ENCODE measurements at places on chromosomes 11 and 22.

- no peak for DNase-seq
These were observed 881.0 kb upstream of the TENM4 start for GRCh38 chr11:80321786-80322185.

DNA sequence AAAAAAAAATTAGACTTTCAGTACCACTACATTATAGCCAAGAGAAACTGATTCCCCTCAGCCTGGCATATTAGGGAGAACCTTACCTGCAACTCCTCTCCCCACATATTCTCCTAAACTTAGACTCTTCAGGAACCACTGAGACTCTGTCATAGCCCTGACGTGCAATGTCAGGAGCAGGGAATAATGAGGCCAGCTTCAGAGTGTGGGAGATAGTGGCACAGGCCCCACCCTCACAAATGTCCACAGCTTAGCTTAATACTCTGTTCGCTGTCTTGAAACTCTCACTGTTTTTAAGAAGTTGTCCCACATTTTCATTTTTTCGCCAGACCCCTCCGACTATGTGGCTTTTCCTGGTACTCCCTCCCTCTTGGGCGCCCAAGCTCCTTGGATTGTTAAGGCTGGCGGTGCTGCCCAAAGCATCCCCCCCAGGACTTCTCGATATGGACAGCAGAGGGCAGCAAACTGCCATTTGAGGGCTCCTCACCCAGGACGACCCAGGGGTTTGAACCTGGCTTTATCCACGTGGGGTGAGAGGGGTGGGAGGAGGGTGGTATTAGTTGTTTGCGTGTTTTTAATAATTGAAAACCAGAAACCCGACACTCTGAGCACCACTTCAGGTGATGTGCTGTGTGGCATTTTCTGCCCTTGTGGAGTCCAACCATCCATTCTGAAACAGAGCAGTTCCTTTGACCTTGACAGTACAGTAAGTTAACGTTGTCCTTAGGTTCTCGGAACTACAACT is 45.2 kb upstream of the RASSF10 start:
- peak; percentile 47 for DNase-seq

DNA sequence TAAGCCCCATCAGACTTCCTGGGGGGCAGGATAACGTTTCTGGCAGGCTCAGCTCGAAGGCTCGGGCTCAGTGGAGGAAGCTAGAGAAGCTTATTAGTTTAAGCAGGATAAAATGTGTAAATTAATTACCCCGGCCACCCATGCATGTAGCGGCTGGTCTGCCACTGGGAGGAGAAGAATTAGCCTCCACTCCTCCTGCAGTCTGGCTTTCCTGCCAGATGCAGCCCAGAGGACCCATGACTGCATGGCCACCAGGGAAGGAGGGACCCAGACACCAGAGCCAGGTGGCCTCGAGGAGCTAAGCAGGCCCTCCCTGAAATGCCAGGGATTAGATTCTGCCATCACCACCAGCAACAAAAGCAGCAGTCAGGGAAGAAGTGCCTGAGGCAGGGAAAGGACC is 32.3 kb downstream of the TRIM29 start:
- no peak for DNase-seq

- peak; percentile 61 for DNase-seq
These were observed 68.1 kb downstream of the ALX4 start for GRCh38 chr11:44241851-44242250.

DNA sequence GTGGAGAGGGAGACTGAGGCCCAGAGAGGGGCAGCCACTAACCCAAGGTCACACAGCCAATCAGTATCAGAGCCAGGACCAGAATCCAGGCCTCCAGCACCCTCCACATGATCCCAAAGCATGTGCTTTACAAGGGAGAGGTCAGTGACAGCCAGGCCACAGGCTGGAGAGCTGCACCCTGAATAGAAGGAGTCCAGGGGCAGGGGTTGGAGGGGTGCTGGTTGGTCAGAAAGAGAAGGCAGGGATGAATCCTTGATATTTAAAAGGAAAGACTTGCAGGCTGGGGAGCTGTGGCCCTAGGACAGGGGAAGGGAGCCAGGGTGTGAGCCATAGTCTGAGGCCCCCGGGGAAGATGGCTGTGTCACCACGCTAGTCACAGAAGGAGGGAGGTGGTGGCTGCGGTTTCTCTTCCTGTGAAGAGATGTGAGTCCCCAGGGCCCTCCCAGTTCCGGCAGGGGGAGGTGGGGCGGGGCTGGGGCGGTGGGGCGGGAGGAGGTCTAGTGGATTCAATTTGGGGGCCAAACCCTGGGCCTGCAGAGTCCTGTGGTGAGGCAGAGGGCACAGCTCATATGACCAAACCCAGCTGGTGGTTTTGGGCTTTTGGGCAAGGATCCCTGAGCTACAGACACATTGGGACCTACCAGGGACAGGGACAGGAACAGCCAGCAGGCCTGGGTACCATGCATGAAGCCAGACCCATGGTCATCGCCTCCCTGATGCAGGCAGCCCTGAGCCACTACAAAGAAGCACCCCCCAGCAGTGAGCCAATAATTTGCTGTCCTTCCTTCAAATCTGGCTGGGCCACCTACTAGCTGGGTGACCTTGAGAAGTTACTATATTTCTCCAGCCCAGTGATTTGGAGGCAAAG is 14.0 kb downstream of the RAC2 start:
- DNase-seq = no peak

DNA sequence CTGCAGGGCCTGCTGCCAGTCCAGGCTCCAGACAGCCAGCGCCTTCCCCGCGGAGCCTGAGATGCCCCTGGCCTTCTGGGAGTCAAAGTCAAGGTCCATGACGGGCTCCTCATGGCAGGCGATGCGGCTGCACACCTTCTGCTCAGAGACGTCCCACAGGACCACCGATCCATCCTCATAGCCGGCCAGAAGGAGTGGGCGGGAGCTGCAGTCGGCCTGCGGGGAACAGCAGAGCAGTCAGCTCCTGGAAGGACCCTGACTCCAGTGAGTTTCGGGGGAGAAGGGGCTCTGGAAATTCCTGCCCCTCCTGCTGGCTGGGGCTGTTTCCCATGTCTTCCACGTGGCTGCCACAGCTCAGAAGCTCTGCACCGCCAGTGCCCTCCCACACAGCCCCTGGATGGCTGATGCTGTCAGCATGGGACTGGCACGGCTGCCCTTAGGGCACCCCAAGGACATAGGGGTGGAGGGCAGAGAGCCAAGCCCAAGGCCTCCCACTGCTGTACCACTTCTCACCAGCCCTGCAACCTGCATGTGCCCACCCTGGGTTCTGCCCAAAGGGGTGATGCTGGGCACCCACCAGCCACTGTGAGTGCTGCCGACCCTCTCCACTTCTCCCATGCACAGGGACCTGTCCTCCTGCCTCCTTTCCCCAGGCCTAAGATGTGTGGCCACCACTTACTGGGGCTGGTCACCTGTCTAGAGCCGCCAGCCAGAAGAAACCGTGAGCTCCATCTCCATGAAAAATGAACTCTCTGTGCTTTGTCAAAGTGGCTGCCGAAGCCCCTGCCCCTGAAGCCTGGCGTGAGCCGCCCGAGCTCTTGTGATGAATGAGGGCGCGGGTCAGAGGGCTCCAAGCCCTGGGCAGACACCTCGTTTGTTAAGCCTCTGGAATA is 41.7 kb downstream of the TBX1 start:
- DNase-seq = no peak

- peak; percentile 94 for DNase-seq
These were observed 84.7 kb downstream of the TTC28 start for GRCh38 chr22:28594797-28595462.

DNA sequence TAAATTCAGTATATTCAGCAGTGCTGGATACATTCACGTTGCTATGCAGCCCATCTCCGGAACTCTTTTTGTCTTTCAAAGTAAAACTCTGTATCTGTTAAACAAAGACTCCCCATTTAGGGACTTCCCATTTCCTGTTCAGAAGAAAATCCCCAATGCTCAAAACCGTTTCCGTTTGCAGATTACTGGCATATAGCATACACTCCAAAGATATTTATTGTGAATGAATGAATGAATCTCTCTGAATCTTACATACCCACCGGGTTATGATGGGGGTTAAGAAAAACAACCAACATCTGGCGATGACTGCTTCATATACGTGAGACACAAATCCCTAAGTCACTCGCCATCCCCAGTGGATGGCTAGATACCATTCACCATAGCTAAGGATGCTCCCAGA is 1.6 kb downstream of the THY1 start:
- no peak for DNase-seq

DNA sequence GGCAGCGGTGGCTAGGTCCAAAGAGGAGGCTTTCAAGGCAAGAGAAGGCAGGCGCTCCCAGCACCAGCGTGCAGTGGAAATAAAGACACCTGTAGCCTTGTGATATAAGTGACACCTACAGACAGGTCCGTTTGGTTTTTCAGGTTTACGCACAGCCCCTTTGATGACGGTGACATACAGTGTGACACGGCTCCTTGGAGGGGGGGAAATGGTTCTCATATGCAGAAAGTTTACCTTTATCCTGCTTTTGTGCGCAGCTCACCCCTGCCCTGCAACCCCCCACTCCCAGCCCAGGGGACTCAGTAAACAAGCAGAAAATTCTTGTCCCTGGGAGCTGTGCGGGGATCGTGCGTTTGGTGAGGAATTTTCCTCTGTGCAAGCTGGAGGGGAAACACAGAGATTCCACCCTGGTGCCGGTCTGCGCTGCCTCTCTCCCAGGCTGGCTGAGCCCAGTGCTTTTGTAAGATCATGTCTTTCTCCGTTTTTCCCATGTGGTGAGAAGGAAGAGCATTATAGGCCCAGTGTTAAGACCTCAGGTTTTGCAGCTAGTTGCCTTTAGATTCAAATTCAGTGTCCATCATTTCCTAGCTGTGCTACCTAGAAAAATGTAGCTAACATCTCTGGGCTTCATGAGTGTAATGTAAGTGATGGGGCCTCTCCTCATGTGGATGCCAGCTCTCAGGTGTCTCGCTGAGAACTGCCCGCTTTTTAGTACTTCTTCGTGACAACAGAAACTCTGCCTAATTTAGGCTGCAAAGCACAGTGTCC is at the start of gene ELF5:
Gene ELF5, minus strand, starts transcription at position 113 of the 768 bp plus-strand sequence. CDS start 8,045 bp downstream, outside the sequence.
- no peak for DNase-seq

GRCh38 chr22:17492247-17492646 is 71.1 kb upstream of the SLC25A18 start:
- DNase-seq = no peak

- DNase-seq = no peak
These were observed 210.7 kb downstream of the METTL15 start for GRCh38 chr11:28318871-28319270.

DNA sequence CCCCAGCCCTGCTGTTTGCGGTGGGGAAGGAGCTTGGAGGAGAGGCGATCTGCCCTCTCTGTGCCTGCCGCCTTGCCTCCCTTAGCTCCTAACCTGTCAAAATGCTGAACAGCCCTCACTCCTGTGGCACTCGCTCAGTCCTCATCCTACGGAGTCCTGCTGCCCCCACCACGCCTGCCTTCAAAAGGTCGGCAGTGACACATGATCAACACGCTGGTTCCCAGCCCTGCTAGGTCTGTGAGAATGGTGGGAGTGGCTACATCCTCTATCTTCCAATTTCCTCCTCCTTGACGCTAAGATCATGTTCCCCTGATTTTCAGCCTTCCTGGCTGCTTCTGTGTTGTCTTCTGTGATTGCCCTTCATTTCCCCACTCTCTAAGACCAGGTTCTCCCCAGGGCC is 120.2 kb upstream of the TBCEL start:
- DNase-seq = no peak

GRCh38 chr11:31601635-31602282 is 92.2 kb downstream of the ELP4 start:
- DNase-seq = no peak

- DNase-seq = no peak
These were observed 590 bp downstream of the COMMD9 start for GRCh38 chr11:36288442-36289225.

DNA sequence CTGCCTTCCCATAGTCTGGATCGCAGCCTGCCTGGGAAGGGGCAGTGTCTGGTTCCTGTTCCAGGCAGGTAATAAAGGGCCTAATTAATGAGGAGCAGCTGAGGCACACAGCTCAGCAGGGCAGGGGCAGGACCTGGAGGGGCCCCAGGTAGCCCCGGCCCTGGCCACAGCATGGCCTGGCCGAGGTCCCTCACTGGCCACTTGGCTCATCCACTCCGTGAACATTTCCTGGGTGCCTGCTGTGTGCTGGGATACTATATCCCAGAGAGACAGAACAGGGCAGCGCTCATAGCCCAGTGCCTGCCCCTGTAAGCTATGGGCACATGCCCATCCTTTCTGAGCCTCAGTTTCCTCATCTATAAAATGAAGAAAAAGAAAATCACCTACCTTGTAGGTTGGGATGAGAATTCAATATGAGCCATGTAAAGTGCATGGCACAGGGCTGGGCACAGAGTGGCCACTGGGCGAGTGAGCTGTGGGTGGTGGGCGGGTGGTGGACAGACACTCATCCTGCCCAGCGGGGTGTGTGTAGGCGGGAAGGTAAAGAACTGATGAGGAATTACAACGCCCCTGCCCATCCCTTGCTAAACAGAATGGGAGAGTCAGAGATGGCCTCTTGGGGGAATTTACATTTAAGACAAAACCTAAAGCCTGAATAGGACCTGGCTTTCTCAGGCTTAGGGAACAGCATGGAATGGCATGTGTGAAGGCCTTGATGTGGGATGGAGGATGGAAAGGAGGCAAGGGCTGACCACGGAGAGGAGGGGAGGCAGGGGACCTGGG is 9.2 kb downstream of the MYRF start:
- DNase-seq = no peak

GRCh38 chr11:99988471-99988837 is 698.6 kb upstream of the ARHGAP42 start:
- DNase-seq = peak; percentile 2

DNA sequence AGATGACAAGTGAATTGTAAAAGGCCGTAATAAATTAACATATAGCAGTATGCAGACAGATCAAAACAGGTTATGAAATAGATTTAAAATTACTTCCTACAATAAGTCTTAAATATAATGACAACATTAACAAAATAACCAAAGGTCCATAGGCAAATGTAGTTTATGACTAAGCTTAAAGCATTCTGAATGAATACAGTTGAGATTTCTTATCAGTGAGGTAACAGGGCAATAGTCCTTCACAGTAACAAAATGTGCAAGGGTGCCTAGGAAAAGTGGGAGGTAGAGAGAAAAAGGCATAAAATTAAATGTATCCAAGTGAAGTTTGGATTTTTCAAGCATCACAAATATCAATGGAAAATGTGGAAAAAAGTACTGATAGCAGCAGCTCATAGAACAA is 20.9 kb upstream of the P4HA3 start:
- no peak for DNase-seq

DNA sequence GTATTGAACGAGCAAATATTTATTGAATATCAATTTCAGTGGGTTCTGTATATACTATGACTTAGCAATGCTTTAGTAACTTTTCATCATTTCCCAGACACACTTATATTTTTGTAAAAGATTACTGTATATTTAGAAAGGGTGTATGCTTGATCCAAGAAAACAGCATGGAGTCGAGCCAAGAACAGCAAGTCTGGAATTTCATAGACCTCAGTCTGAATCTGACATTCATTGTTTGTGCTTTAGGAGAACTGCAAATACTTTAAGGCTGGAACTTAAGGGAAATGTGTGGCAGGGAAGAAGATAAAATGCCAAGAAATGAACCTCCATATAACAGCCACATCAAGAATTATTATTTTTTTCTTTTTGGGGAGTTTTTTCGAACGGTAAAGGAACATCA is 1156.8 kb downstream of the LRRC4C start:
- DNase-seq = no peak

- DNase-seq = no peak
These were observed 4.9 kb downstream of the DERL3 start for GRCh38 chr22:23833911-23834317.
